NCI-H510A (cell line): ENCODE measurements at places on chromosomes 12 and 14.

DNA sequence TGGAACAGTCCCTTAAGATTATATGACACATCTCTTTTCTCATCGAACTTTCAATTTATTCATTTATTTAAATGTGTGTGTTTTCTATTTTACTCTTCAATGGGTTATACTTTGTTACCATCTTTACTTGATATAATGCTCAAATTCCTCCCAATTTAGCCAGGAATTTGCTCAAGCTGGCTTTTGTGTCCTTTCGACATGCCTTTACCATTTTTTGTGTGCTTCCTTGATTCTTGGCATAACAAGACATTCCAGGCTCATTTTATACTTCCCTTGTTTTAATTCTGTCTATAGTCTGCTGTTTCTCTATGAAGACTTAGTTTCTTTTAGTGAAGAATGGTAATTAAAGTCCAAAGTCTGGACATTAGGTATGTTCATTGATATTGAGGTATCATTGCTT is 315.8 kb downstream of the AEBP2 start:
- DNase-seq = no peak

DNA sequence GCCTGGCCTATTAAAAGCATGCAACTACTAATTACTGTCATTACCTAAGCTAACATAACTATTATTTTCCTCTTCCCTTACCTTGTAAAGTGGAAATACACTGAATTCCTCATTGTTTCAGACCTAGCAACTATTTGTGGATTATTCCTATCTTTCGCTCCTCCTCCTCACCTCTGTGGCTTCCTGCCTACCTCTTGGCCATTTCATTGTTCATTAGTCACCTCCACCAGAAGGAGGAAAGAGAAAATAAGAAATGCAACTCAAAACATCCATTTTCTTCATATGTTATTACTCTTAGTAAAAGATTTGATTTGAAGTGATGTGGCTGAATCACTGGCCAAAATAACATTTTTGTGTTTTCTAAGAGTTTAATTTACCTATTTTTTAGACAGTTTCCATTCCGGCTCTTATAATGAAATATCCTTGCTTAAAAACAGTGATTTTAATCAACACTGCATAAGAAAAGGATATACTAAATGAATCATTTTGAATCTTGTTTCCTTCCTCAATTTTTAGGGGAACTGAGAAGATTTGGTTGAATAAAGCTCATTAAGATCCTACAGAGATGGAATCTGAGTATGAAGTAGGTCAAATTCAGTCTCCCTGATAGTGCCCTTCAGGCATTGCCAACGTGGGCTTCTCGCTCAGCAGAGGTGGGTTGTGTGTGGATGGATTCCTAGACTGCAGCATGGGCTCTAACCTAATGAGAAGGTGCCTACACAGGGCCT is 27.6 kb upstream of the ARHGAP5 start:
- no peak for DNase-seq

GRCh38 chr14:70114621-70115156 is 74.1 kb downstream of the SLC8A3 start:
- DNase-seq = no peak

GRCh38 chr12:110234755-110235154 is 46.3 kb upstream of the ATP2A2 start:
- DNase-seq = no peak

DNA sequence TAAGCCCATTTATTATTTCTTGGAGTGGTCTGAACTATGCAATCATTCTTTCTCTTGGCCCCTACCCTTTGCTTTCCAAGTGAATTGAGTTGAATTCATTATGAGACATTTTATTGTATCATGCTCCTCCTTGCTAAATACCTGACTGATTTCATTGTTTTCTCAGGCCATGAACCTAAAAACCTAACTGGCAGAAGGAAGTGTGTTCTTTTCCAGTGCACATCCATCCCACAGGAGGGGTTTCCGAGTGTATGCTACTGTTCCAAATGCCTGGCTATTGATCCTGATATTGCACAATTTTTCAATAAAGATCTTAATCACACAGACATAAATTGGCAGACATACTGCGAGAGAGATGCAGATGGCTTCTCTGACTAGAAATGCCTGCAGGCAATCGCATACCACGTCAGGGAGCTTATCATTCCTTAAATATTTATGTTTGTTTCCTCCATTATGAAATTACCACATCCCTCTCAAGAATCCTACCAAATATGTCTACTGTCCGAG is 162.2 kb upstream of the EGLN3 start:
- no peak for DNase-seq

GRCh38 chr12:88615490-88615889 is 35.2 kb upstream of the KITLG start:
- no peak for DNase-seq

- no peak for DNase-seq
These were observed 143.1 kb upstream of the NUDT4 start for GRCh38 chr12:93234641-93235040.

DNA sequence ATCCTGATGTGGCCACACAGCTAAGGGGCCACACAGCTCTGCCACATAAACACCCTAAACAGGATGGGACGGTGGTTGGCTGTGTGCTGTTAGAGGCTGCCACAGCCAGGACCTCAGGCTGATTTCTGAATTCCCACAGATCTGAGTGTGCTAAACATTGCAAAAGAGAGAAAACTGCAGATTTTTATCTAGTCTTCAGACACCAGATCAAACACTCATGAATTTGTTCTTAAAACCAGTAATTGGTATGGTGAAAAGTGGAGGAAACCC is 190.7 kb downstream of the MON2 start:
- DNase-seq = no peak

DNA sequence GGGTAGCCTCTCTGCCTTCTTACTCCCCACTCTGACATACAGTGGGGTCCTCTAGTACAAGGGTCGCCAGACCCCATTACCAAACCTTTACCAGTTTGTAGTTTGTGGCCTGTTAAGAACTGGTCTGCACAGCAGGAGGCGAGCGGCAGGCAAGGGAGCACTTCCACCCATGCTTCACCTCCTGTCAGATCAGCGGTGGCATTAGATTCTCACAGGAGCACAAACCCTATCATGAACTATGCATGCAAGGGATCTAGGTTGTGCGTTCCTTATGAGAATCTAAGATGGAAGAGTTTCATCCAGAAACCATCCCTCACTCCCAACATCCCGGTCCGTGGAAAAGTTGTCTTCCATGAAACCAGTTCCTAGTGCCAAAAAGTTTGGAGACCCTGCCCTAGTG is 146.5 kb downstream of the HMGA2 start:
- DNase-seq = no peak

DNA sequence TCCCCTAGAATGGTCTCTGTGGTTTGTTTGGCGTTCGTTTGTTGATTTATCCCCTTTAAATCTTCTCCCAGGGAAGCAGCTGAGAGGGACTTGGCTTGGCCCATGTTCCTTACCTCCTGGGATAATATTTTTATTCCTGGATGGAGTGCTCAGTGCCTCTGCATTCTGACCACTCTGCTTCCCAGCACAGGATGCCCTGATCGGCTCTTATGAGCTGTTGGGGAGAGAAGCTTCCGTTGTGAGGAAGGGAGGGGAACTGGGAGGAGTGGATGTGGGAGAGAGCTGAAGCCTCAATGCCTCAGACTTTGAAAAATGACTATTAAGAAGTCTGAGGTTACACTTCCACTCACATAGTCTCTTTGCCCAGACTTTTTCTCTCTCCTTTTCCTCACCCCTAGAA is 114.8 kb downstream of the SMOC1 start:
- DNase-seq = no peak

DNA sequence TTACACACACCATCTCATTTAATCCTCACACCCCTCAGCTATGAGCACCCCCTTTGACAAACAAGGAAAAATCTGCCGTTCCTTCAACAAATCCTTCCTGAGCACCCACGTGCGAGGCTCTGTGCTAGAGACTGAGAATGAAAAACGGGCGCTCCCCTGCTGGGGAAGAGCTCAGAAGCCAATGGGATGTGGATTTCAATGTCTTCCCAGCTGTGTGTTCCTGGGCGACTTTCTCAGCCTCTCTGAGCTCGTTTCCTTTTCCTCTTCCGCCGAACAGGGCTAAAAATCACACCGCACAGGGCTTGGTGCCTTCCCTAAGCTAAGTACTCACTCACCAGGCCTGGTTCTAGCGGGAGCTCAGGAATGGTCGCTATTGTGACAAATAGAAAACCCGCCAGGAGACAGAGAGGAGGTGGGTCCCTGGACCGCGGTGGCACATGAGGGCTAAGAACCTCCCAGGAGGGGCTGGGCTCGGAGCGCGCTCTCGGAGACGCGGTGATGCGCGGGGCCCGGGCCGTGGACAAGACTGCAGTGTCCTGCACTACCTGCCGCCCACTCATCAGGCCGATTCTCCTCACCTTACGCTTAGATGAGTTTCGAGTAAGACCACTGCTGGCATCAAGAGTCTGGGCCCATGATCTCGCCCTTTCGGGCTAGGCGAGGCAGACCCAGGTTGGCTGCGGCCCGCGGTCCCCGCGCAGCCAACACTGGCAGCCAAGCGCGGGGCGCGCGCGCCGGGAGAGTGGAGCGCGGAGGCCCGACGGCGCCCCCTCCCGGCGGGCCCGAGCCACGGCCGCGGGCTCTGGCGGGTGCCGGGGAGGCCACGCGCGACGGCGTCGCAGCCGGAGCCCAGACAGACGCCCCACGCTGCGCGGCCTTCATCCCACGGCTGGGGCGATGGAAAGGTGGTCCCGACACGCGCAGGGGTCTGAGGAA is 17.0 kb downstream of the ZDHHC22 start:
- DNase-seq = no peak

- DNase-seq = no peak
These were observed 507.6 kb downstream of the PCNX1 start for GRCh38 chr14:71414631-71415403.

DNA sequence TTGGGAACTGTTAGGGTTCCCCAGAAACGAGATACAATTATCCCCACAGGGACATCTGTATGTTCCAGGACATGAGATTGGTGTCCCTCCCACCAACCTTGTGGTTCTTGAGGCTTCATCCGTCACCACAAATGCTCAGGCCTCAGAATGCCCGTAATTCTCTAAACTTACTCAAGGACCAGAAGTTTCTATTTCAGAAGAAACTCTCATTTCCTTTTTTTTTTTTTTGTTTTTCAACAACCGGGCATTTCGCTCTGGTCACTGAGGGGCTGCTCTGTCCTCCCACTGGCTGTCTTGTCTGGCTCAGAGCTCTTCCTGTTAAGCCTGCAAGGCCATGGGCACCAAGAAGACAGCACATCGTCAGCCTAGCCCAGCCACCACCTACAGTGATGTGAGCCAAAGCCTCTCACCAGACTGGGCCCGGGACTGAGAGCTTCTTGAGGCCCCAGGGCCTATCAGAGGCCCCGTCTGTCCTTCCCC is 36.2 kb downstream of the VDR start:
- DNase-seq = no peak

DNA sequence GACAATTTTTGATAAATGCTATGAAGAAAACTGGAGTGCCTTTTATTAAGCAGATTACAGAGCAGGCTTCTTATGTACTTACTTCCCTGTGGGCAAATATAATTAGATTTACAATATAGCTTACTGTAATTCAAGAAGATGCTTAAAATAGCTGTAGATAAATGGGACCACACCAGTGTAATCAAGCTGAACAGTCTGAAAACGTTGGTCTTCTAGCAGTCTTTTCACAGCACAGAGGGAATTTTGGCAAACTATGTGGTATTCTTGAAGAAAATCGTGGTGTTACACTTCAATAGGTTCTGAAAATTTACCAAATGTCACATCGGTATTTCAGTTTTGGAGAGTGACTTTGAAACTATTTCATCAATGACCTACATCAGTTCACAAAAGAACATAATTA is 47.7 kb downstream of the SLC16A7 start:
- no peak for DNase-seq

GRCh38 chr14:42070031-42070430 is 463.4 kb downstream of the LRFN5 start:
- DNase-seq = no peak

DNA sequence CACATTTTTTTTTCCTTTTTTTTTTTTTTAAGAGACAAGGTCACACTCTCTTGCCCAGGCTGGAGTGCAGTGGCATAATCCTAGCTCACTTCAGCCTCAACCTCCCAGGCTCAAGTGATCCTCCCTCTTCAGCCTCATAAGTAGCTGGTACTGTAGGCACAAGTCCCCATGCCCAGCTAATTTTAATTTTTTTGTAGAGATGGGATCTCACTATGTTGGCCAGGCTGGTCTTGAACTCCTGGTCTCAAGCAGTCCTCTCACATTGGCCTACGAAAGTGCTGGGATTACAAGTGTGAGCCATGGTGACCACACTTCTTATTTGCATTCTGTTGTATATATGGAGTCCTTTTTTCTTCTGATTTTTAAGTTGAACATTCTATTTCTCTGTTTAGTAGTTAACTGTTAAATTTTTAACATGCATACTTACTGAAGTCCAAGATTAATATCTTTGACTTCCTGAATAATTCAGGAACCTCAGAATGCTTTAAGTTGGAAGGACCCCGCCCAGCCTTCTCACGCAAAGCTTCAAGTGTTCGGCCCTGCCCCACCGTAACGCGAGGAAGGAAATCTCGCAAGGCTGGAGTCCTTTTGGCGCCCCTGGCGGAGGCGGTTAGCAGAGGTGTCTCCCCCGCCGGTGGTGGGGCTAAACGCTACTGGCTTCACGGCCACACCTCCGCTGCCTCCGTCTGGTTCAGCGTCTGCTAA is 21.6 kb downstream of the SPATS2 start:
- no peak for DNase-seq

- DNase-seq = no peak
These were observed 2.9 kb upstream of the TDRD9 start for GRCh38 chr14:103925316-103925715.

DNA sequence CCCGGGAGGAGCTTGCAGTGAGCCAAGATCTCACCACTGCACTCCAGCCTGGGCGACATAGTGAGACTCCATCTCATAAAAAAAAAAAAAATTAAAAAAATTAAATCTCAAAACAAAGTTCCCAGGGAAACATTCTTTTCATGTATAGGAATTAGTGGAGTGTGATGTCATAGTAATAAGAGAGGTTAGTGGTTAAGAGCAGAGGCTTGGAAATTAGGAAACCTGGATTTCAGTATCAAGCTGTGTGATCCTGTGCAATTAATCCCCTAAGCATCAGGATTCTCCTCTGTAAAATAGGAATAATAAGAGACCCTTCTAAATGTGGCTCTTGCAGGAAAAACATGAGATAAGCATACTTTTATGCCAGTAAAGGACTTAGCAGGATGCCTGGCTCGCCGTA is 3.1 kb upstream of the TXNRD1 start:
- DNase-seq = no peak

DNA sequence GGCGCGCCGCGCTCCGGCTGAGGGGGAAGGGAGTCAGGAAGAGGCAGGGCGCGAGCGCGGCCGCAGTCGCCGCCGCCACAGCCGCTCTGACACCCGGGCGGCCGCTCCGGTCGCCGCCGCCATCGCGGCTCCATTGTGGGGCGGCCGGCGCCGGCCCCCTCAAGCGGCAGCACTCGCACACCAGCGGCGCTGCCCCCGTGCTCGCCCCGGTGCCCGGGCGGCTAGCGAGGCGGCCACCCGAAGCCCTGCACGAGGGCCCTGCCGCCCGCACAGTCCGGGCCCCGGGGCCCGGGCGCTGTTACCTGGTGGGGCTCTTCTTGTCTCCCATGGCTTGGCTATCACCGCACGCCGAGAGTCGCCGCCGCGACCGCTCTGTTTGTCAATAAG is 202 bp downstream of the YAF2 start:
- no peak for DNase-seq
